Omental fat pad (tissue), 4 donors: ENCODE measurements at places on chromosomes 6 and 20.

- no peak for DNase-seq
These were observed 940.5 kb upstream of the MANEA start for GRCh38 chr6:94636780-94637385.

GRCh38 chr6:28977341-28978132 is 27.6 kb downstream of the ZNF311 start:
- no peak for DNase-seq

- DNase-seq, result no peak
These were observed 3.7 kb upstream of the CD40 start for GRCh38 chr20:46114449-46114848.

- no peak for DNase-seq
These were observed 35.5 kb upstream of the ADTRP start for GRCh38 chr6:11814106-11814505.

DNA sequence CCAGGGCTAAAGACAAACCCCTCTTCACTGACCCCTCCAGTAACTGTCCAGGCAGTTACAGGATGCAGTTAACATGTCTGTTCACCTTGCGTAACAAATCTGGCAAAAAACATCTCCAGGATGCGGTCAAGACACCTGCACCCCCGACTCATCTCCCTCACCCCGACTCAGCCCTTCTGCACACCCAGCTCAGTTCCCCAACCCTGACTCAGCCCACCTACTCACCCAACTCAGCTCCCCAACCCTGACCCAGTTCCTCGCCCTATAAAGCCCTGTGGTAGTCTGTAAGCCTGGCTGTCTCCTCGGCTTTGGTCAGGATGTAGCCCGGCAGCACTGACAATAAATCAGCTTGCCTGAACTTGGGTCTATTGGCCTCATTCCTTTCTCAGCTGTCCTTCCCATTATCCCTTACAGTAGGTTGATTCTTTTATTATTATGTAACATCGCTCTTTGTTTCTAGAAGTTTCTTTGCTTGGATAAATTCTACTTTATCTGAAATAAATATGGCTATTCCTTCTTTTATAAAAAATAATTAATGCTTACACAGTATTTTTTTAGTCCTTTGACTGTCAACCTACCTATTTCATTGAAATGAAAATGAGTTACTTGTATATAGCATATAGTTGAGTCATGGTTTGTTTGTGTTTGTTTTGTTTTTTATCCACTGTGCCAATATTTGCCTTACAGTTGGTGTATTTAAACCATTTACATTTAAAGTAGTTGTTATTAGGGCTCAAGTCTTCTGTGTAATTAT is 12.9 kb upstream of the ADTRP start:
- no peak for DNase-seq
